ENCODE measurements at places on chromosomes 7 and 10.
A peak's percentile ranks its signal among the peaks of the same experiment; 100 is the strongest.

GRCh38 chr10:62805231-62806099 is 945 bp downstream of the ADO start:
- peak; percentile 54 for DNase-seq

DNA sequence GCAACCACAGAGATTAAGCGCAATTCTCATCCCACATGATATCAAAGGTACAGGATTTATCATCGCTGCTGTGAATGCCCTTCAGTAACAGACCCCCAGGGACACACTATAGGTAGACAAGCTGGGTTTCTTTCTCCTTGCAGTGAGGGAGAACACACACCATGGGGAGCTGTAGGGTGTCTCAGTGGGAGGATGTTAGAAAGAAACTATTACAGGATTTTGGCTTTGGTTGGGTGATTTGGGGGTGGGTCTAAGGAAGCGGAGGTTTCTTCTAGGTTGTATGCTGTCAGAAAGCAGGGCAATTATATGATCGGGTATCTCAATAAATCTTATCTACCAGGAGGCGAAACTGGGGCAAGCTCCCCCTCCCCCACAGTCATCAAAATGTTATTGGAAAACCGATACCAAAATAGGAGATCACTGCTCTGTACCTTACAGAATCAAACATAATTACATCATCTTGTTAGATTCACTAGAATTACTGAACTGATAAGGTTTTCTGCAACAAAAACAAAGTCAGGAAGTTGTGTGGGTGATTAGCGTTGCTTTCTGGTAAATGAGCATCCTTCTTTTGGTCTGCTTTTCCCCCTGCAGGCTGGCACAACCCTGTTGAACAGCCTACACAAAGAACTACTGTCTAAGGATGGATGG is 209.7 kb downstream of the TEX36 start:
- DNase-seq: no peak

- DNase-seq: no peak
These were observed 206.3 kb downstream of the SNX10 start for GRCh38 chr7:26497801-26498596.

DNA sequence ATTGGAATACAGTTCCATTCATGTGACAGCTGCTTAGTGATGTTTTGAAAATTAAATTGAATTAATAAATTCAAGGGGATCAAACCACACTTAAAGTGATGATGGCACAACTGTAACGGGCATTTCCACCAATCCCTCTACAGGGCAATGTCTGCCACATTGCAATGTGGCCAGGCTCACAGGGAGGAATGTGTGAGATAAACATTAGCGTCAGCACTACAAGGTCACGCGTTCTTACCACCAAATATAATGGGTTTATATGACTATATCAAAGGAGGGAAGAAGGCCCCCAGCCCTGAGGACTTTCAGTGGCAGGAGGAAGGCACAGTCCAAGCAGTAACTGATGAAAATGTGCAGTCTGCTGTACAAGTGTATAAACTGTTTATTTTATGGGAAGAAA is 31.1 kb upstream of the CELF2 start:
- no peak for DNase-seq

DNA sequence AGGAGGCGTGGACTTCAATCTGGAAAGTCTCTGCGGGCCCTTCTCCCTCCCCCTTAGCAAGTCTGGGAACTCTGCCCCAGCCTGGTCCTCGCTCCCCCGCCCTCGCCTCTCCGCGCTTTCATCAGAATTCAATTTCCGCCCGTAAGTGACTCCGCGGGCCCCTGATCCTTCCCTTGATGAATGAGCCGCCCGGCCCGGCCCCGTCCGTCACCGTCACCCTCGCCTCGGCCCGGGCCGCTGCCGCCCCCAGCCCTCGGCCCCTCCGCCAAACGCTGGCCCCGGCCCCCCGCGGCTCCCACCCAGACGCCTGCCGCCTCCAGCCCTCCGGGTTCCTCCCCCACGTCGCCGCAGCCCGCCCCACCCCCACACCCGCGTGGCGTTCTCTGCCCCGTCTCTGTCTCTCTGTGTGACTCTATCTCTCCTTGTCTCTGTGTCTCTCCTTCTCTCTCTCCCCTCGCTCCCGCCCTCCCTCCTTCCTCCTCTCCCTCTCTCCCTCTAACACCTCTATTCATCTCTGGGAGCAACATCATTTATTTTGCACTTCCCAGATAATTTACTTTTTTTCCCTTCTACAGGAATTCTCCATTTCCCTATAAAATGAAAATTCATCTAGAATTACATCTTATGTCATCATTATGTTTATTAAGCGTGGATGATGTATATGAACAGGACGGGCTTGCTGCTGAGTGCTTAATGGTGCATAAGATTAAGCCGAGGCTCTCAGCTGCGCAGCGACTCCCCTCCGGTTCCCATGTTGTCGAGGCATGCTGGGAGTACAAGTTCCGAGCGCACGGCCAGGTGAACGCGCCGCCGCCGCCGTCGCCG is 91.2 kb upstream of the PAX2 start:
- DNase-seq: no peak

GRCh38 chr10:48910548-48910947 is 29.1 kb downstream of the LRRC18 start:
- no peak for DNase-seq

DNA sequence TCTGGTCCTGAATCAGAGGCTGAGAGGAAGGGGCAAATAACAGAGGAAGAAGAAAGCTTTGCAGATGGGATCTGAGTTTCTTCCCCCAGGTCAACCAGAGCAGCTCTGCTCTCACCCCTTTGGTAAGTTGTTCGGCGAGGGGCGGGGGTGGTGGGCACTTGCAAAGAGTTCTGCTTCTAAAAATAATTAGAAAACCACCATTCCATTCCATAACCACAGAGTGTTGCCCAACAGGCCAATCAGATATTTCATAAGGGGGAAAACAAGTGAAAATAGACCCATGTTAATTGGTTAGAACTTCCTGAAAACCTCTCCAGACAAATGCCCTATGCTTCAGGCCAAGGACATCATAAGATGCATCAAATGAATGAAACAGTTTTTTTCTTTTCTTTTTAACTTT is 43.6 kb upstream of the R3HCC1L start:
- DNase-seq: no peak

- no peak for DNase-seq
These were observed 27.3 kb downstream of the POU6F2 start for GRCh38 chr7:39005036-39005435.

All from Ammon's horn (tissue), 1 donor.